CD4-positive, alpha-beta T cell (primary cell): ENCODE measurements at places on chromosomes 1 and 21. TPM values are rescaled to one million over a fixed set of nuclear protein-coding genes. Genes with fewer than 3 reads are reported as not detected.
A peak's percentile ranks its signal among the peaks of the same experiment; 100 is the strongest.

TEKT2 gene
- total RNA-seq, result 0.33 TPM

DNA sequence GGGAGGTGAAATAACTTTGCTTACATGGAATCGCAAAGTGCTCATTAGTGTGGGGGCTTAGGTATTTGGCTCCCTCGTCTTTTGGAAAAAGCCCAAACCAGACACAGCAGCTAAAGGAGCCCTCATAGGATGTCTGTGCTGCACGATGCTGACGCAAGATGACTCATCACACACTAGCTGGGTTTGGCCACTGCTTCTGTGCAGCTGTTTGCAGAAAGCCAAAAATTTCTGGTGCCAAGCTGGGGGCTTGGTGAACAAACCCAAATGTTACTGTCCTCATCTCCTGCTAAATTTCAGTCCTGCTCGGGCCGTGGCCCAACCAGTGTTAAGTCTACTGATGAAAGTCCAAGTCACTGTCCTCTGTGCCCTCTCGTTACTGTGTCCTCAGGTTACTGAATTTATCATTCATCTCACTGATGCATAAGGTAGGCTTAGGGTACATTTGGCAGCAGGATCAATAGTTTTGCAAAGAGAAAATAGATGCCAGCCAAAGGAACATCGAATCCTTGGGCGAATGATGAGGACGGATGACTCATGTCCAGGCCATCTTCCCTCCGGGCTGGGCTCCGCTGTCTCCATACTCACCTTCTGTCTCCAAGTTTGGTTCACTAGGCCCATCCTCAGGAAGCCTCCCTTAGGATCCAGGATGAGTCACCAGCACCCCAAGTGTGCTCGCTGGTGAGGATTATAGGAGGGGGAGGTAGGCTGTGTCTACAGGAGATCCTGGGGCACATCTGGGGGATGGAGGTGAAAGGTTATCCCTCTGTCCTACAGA lies 177.7 kb downstream of the ADSS2 start:
- DNase-seq, result no peak
- no peak overlapping the region for H3K4me3 ChIP-seq
- H3K27me3 ChIP-seq, result no peaks in the 10 kb centered on the region
- H3K27ac ChIP-seq, result no peak overlapping the region
- no peaks in the 10 kb centered on the region for H3K36me3 ChIP-seq

GRCh38 chr1:1073743-1074587 lies at the start of gene RNF223:
Gene RNF223 (minus strand): TSS chr1:1074306. CDS start chr1:1072566, 1,740 bp downstream.
- no peaks in the 10 kb centered on the region for H3K36me3 ChIP-seq
- H3K27ac ChIP-seq, result no peak within 1 kb of the TSS
- peaks cover 21% of the 10 kb centered on the region for H3K27me3 ChIP-seq
- no peak for DNase-seq
- H3K4me3 ChIP-seq, result no peak within 1 kb of the TSS
- peaks cover 9% of the 10 kb centered on the region for H3K4me1 ChIP-seq

DNA sequence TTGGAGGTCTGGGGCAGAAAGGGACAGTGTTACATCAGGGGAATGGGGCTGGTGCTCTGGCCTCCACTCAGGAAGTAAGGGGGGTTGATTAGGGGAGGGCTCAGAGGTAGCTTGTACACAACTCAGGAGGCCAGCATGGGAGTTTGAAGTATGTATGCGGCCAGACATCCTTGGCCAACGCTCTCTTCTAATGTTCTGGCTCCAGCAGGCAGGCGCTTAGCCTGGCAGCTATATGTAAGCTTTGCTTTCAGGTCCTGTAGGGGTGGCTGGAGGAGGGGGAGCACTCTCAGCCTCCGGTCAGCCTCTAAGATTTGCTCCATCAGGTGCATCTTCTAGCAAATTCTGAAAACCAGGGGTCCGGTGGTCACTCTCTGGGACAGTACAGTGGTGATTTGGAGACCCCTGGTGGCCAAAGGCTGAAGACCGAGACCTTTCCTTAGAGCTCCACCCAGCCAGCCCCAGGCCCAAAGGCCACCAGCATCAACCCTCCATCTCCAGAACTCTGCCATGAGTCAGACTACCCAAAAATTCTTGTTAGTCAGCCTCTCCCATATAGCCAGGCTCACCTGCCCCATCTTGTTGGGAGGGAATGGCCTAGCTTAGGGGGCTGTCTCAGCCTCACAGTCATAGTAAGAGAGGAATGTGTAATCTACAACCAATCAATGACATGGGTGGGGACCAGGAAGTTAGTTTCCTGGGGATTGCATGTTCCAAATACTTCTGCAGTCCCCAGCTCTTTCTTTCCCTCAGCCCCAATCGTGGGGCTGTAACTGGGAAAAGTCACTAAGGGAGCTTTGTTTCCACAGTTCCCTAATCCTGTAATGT lies 9.7 kb upstream of the COL8A2 start:
- H3K36me3 ChIP-seq, result peaks cover 33% of the 10 kb centered on the region
- no peak for DNase-seq
- H3K27ac ChIP-seq, result no peak overlapping the region
- no peaks in the 10 kb centered on the region for H3K27me3 ChIP-seq

ADGRL4 gene
- total RNA-seq, result not detected

DNA sequence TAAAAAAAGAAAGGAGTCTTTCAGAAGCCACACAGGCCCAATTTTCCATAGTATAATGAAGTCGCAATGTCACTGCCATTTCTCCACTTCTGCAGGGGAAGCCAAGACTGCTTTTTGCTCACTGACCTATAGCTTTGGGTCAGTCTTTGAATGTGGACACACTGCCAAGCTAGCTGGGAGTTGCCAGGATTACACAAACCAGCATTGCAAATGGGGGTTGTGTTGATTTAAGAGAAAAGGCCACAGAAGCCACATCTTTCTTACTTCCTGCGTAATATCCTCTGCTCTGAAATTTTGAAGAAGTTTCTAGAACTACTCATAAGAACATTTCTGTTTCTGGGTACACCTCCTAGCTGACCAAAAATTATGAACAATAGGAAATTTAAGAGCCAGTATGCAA lies 45.8 kb upstream of the SAMSN1 start:
- H3K27ac ChIP-seq, result no peak overlapping the region
- no peaks in the 10 kb centered on the region for H3K27me3 ChIP-seq
- no peak overlapping the region for H3K4me3 ChIP-seq
- peaks cover 10% of the 10 kb centered on the region for H3K4me1 ChIP-seq

GRCh38 chr1:87942165-87942564 lies 613.5 kb downstream of the LMO4 start:
- H3K27ac ChIP-seq, result no peak overlapping the region
- no peaks in the 10 kb centered on the region for H3K27me3 ChIP-seq

FCRL6 gene
- total RNA-seq, result 0.52 TPM

DNA sequence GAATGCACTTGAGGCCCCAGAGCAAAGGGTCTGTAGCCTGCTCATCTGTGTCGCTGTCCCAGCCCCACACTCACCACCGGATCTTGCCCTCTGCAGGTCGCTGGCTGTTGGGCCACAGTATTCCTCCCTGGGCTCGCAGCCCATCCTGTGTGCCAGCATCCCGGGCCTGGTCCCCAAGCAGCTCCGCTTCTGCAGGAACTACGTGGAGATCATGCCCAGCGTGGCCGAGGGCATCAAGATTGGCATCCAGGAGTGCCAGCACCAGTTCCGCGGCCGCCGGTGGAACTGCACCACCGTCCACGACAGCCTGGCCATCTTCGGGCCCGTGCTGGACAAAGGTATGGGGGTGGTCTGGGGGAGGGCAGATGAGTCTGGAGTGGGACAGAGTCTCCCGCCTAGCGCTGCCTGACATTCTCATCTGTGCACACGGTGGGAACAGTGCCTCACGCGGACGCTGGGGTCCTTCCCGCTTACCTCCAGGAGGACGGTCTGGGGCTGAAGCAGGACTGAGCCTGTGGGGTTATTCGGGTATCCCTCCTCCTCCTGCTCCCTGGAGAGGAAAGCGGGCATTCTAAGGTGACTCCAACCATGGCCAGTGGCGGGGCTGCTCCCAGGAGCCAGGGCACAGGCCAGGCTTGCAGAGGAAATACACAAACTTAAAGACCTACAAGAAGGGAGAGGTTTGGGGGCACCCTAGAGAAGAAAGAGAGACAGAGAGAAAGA lies 15.9 kb downstream of the WNT3A start:
- no peaks in the 10 kb centered on the region for H3K36me3 ChIP-seq
- H3K27me3 ChIP-seq, result no peaks in the 10 kb centered on the region
- no peak for DNase-seq
- H3K27ac ChIP-seq, result no peak overlapping the region
- no peaks in the 10 kb centered on the region for H3K4me1 ChIP-seq

GRCh38 chr1:207191776-207192175 lies 87.7 kb downstream of the C4BPA start:
- no peaks in the 10 kb centered on the region for H3K27me3 ChIP-seq
- H3K36me3 ChIP-seq, result no peaks in the 10 kb centered on the region
- H3K27ac ChIP-seq, result no peak overlapping the region
- H3K4me1 ChIP-seq, result no peaks in the 10 kb centered on the region

GRCh38 chr1:209662879-209663327 lies 10.7 kb upstream of the LAMB3 start:
- no peak for DNase-seq
- no peaks in the 10 kb centered on the region for H3K36me3 ChIP-seq
- H3K4me1 ChIP-seq, result no peaks in the 10 kb centered on the region

- no peak overlapping the region for H3K4me3 ChIP-seq
- DNase-seq, result no peak
- peaks cover 7% of the 10 kb centered on the region for H3K4me1 ChIP-seq
Observed at GRCh38 chr1:30864681-30865080, 43.9 kb downstream of the SDC3 start.

DNA sequence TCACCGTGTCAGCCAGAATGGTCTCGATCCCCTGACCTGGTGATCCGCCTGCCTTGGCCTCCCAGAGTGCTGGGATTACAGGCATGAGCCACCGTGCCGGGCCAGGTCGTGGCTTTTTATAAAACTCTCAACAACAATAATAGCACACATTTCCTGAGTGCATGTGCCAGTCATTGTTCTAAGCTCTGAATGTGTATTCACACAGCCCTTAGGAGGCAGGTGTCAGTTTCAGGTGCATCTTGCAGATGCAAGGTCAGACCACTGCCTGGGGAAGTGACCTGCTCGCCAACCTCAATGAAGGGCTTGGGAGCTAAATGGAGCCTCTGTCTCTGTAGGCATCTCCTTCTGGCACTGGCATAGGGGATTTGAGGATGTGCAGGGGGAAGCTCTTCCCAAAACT lies 1.6 kb upstream of the LEFTY2 start:
- H3K27ac ChIP-seq, result no peak overlapping the region
- H3K36me3 ChIP-seq, result no peaks in the 10 kb centered on the region
- no peak for DNase-seq

DNA sequence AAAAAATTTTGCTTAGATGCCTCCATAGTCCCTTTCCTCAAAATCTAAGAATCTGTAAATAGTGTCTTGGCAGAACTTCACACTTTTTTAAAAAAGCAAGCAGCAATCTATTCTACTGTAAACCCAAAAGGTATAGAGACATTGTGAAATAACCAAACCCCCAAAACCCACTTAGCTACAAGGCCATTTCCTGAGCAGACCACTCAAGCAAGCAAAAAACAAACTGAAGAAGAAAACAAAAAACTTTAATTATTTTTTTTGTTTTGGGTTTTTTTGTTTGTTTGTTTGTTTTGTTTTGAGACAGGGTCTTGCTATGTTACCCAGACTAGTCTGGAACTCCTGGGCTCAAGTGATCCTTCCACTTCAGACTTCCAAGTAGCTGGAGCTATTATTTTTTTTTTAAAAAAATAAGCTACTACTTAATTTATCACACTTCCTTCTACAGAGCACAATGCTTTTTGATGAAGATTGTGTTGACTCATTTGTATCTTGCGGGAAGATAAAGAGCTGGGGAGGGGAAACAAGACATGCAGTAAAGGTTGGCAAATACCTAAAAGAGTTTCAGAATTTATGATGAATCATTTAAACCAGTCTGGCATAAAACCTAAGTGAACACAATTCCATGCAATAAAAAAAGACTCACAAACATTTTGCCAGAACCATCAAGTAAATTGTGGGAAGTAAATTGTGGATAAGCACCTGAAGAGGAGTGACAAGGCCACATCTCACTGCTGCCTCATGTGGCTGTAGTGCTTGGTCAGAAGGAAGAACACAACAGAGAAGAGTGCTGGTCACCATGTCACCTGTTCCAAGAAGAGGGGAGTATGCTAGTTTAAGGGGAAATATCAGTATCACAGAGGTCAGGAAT lies 2.7 kb upstream of the PTPN22 start:
- H3K27ac ChIP-seq, result no peak overlapping the region
- H3K36me3 ChIP-seq, result no peaks in the 10 kb centered on the region
- H3K4me3 ChIP-seq, result no peak overlapping the region
- H3K27me3 ChIP-seq, result no peaks in the 10 kb centered on the region
- peaks cover 30% of the 10 kb centered on the region for H3K4me1 ChIP-seq
- DNase-seq, result peak; percentile 55

- H3K36me3 ChIP-seq, result no peaks in the 10 kb centered on the region
- no peaks in the 10 kb centered on the region for H3K27me3 ChIP-seq
- DNase-seq, result no peak
- no peak overlapping the region for H3K27ac ChIP-seq
Observed at GRCh38 chr1:173424782-173425407, 52.2 kb upstream of the PRDX6 start.

GRCh38 chr1:44076066-44076465 lies 42.6 kb upstream of the KLF17 start:
- DNase-seq, result no peak
- no peak overlapping the region for H3K27ac ChIP-seq
- no peaks in the 10 kb centered on the region for H3K4me1 ChIP-seq
- H3K27me3 ChIP-seq, result peaks cover 5% of the 10 kb centered on the region

KIF14 gene
- 0.11 TPM for total RNA-seq
